ENCODE measurements at places on chromosomes 7 and 10.

DNA sequence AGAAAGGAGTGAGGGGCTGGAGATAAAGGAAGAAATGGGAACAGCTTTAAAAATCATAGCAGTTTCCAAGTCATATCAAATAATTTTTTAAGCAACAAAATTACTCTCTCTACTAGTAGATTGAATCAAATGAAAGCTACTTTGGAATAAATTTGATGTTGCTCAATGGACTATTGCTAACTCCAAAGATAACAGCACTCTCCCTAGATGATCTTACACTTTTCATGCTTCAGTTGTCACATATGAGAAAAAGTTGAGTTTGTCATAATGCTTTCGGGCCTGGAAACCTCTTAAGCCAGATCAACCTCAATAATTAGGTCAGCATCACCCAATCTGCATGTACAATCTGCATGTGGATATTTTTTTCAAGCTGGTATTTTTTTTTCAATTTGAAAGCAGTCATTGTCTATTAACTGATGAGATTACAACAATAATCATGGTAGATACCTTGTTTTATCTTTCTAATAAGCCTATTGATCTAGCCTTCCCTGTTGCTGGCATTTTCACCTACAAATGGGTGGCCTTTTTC lies 31.3 kb downstream of the LIPJ start:
- DNase-seq = no peak

DNA sequence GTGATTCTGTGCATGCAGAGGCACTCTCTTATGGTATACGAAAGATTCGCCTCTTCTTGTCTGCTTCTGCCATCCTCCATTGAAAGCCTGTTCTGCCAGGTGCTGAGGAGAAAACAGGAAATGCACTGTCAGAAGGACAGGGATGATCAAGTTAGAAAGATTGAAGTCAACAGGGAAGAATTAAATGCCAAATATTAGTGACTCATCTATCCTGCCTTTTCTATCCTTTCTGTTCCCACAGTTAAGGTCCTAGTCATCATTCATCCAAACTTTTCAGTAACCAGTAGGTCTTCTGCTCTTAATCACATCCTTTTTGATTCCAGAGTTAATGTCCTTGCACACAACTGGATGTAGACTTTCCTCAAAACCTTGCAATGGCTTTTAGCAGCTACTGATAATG lies 4.8 kb upstream of the ZNF783 start:
- DNase-seq = no peak

GRCh38 chr7:4815609-4816418 lies 40.4 kb downstream of the AP5Z1 start:
- DNase-seq = no peak

DNA sequence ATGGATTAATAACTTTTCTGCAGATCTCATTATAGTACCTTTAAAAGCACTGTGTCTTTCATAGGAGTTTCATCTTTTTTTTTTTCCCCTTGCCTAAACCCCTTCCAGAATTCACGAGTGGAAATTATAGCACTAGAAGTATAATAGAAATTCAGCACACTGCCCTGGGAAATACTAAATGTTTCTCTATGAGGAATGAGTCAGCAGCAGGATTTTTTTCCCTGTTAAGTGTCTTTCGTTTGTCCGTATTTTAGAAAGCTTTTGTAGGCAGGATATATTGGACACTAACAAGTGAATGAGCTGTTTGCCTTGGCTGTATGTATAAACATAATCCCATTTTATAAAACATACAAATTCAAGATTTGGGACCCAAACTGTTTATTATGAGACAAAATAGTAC lies 105.8 kb downstream of the EXOC4 start:
- DNase-seq = no peak

GRCh38 chr10:23686722-23687121 lies 247.8 kb downstream of the OTUD1 start:
- DNase-seq = no peak

GRCh38 chr7:16347066-16347826 lies 74.1 kb downstream of the CRPPA start:
- no peak for DNase-seq

DNA sequence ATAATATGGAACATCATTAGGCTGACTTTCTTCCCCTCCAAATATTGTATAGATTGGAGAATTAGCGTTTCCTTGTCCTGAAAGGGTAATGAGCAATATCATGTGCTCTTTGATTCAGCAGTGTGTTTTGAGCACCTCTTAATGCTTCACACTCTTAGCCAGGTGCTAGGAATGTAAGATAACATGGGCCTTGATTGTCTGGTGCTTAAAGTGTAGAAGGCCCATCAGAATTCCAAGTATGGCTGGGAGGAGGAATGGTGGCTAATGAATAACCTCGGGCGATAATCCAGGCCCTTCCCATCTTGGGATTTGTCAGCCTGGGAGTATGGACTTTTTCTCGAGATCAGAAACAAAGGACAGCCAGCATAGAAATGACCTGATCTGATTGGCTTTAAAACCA lies 8.6 kb downstream of the TSPAN13 start:
- DNase-seq = no peak
